Activated T-cell treated with anti-CD3 and anti-CD28 coated beads, Interleukin-2, amount 50 U/mL, for 72 hours (primary cell): ENCODE measurements at places on chromosomes 6 and 20. TPM values are rescaled to one million over a fixed set of nuclear protein-coding genes. Genes with fewer than 3 reads are reported as not detected.

- no peaks in the 10 kb centered on the region for H3K27me3 ChIP-seq
- H3K4me1 ChIP-seq, result peaks cover 58% of the 10 kb centered on the region
- H3K27ac ChIP-seq, result no peak overlapping the region
- peak; percentile 78 for DNase-seq
Measured at GRCh38 chr6:158818581-158819212, 471 bp downstream of the EZR start.

DNA sequence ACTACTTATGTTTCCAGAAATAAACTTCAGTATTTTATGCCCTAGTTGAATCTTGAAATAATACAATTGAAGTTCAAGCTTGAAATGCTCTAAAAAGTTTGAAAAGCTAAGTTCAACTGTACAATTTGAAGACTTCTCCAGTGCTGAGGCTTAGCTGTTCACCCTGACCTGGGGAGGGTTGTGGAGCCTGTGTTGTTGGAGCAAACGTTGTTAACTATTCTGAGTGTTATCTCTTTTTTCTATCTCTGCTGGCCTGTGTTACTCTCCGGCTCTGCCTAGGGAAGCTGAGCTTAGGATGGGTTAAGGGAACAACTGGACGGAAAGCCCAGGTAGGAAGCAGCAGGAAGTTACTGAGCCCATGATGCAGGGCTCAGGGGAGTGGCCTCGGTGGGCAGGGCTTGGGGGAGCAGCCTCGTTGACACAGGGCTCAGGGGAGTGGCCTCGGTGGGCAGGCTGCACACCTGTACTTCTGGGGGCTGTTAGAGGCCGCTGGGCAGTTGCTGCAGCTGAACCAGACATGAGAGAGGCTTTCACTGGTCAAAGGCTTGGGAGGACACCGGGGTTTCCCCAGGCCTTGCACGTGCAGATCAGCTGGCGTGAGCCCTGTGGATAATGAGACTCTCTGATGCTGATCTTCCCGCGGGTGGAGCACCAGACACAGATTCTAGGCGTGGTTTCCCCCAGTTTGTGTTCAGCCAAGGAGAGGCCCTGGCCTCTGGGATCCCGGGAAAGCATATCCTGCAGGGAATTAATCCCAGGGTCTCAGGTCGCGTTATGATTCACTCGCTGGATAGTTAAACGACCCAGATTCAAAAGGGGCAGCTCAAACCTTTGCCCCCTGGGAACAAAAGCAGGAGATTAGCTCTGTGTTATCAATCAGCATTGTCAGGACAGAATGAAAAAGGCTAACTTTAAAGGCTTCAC is 58.9 kb downstream of the ERMARD start:
- no peak overlapping the region for H3K4me3 ChIP-seq
- no peak for DNase-seq
- no peaks in the 10 kb centered on the region for H3K36me3 ChIP-seq
- peaks cover 23% of the 10 kb centered on the region for H3K27me3 ChIP-seq
- no peak overlapping the region for H3K27ac ChIP-seq

- no peaks in the 10 kb centered on the region for H3K27me3 ChIP-seq
- DNase-seq, result no peak
- H3K4me1 ChIP-seq, result peaks cover 46% of the 10 kb centered on the region
- peaks cover 11% of the 10 kb centered on the region for H3K36me3 ChIP-seq
- peak overlapping the region; percentile 2 for H3K27ac ChIP-seq
- H3K4me3 ChIP-seq, result no peak overlapping the region
Measured at GRCh38 chr6:118815495-118815894, 78.5 kb upstream of the ASF1A start.

GRCh38 chr20:37615340-37616109 is 78.3 kb upstream of the CTNNBL1 start:
- H3K27ac ChIP-seq, result no peak overlapping the region
- peak; percentile 32 for DNase-seq
- no peak overlapping the region for H3K4me3 ChIP-seq
- H3K36me3 ChIP-seq, result no peaks in the 10 kb centered on the region
- H3K4me1 ChIP-seq, result peaks cover 5% of the 10 kb centered on the region

DNA sequence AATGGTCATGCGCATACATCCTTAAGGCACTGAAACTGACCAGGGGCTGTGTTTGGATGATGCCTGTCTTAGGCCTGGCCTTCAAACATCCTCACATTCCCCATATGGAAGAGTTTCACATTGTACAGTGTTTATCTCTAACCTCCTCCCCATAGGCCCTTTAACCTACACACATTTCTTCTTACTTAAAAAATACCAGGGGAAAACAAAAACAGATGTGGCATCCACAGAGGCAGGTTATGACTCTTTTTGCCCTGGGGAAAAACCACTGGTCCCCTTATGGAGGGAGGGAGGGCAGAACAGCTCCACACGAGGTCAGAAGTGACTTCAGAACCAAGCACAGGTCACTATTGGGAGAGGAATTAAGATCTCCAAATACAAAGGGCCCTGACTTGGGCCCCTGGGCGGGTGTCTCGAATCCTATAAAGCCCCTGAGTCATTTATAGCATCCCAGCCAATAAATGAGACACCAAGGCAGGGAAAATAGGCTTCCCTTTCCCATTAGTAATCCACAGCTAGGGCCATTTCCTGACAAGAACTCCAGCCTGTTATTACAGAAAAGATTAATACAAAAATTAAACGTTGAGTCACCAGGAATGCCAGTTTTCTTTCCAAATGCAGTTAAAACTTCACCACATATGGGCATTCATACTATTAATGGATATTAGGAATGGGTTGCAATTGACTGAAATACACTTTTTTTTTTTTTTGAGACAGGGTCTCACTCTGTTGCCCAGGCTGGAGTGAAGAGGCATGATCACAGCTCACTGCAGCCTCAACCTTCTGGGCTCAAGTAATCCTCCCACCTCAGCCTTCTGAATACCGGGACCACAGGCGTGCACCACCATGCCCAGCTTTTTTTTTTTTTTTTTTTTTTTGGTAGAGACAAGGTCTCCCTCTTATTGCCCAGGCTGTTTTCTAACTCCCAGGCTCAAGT is 107.2 kb downstream of the ATP9A start:
- peak overlapping the region; percentile 43 for H3K4me3 ChIP-seq
- H3K36me3 ChIP-seq, result no peaks in the 10 kb centered on the region
- peaks cover 5% of the 10 kb centered on the region for H3K27me3 ChIP-seq
- DNase-seq, result peak; percentile 23
- peak overlapping the region; percentile 12 for H3K27ac ChIP-seq
- peaks cover 22% of the 10 kb centered on the region for H3K4me1 ChIP-seq

The OCSTAMP gene
- total RNA-seq, result 0.12 TPM

The PBX2 gene
- 104 TPM for total RNA-seq

DNA sequence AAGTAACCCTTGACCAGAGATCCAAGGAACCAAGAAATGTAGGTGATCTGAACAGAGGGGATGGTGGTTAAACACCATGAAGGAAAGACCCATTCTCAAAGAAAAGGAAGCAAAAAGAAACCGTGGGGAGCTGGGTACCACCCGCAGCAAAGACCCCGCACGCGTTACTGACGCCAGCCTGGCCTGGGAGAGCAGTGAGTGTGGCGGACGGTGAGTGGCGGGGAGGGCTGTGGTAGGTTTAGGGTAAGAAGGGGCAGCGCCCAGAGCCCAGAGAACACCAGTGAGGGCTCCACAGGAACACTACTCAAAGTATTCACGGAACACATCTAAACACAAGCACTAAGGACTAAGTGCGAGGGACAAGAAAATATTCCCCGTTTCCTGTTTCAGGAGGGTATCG is 4.2 kb downstream of the GMEB2 start:
- peaks cover 24% of the 10 kb centered on the region for H3K4me1 ChIP-seq
- H3K4me3 ChIP-seq, result no peak overlapping the region
- H3K27ac ChIP-seq, result no peak overlapping the region
- H3K27me3 ChIP-seq, result no peaks in the 10 kb centered on the region

- no peak overlapping the region for H3K27ac ChIP-seq
- H3K27me3 ChIP-seq, result no peaks in the 10 kb centered on the region
- H3K4me3 ChIP-seq, result no peak overlapping the region
- no peak for DNase-seq
- no peaks in the 10 kb centered on the region for H3K4me1 ChIP-seq
Measured at GRCh38 chr6:82408952-82409431, 45.4 kb downstream of the TPBG start.

GRCh38 chr20:5353624-5354496 is 37.1 kb upstream of the PROKR2 start:
- H3K36me3 ChIP-seq, result peaks cover 1% of the 10 kb centered on the region
- peaks cover 11% of the 10 kb centered on the region for H3K4me1 ChIP-seq
- H3K27me3 ChIP-seq, result peaks cover 31% of the 10 kb centered on the region

- H3K27ac ChIP-seq, result no peak overlapping the region
- no peak for DNase-seq
- peaks cover 2% of the 10 kb centered on the region for H3K36me3 ChIP-seq
- no peaks in the 10 kb centered on the region for H3K27me3 ChIP-seq
- H3K4me1 ChIP-seq, result no peaks in the 10 kb centered on the region
Measured at GRCh38 chr6:72151742-72152141, 265.4 kb downstream of the RIMS1 start.

GRCh38 chr6:139926711-139927110 is 552.3 kb upstream of the CITED2 start:
- no peak overlapping the region for H3K27ac ChIP-seq
- peaks cover 17% of the 10 kb centered on the region for H3K27me3 ChIP-seq
- no peaks in the 10 kb centered on the region for H3K36me3 ChIP-seq
- no peak for DNase-seq
- H3K4me1 ChIP-seq, result no peaks in the 10 kb centered on the region

- DNase-seq, result no peak
- no peak overlapping the region for H3K27ac ChIP-seq
- no peak overlapping the region for H3K4me3 ChIP-seq
- H3K36me3 ChIP-seq, result no peaks in the 10 kb centered on the region
- no peaks in the 10 kb centered on the region for H3K27me3 ChIP-seq
- H3K4me1 ChIP-seq, result no peaks in the 10 kb centered on the region
Measured at GRCh38 chr6:155872961-155873360, 417.3 kb upstream of the NOX3 start.

DNA sequence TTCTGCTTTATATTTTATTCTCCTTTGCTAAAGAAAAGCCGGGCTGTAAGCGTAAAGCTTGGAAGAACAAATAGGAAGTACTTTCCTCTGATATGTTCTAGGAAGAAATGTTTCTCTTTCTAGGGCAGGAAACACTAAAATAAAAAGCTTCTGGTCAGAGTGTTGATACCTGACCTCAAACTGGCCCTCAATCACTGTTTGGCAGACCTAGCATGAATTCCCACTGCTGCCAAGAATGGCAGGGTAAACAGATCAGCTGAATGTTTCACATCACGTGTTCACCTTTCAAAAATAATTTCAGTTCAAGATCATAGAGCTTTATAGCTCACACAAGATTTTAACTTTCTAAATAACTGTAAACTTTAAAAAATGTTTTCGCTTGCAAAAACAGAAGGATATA is 2.9 kb downstream of the MPC1 start:
- DNase-seq, result no peak
- peaks cover 17% of the 10 kb centered on the region for H3K4me1 ChIP-seq
- H3K36me3 ChIP-seq, result no peaks in the 10 kb centered on the region
- H3K27ac ChIP-seq, result no peak overlapping the region

The MDFI gene
- total RNA-seq, result not detected
